ENCODE measurements at places on chromosomes 3 and 15.

GRCh38 chr15:75822685-75823278 is 20.5 kb upstream of the UBE2Q2 start:
- no peak for DNase-seq

- DNase-seq: no peak
Measured at GRCh38 chr3:27471923-27472550, 12.1 kb downstream of the SLC4A7 start.

DNA sequence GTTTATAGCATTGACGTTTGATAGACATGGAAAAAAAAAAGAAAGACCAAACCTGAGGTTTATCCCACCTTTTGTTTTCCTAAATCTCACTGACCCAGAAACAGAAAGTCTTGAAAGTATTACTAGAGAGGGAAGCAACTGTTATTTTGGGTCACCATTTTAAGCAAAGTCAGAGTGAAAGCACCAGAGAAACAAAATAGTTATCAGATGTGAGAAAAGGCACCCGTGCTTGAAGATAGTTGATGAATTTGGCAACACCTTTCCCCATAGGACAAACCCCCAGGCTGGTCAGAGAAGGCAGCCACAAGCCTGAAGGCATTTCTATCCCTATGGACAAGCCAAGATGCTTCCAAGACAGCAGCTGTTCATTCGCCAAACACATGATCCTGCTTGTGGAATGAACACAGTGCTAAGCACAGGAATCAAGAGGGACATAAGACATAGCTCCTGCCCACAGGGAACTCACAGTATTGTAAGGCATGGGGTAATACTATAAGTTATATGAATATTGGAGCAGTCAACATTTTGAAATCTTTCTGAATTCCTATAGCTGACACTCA is 170.9 kb downstream of the ERC2 start:
- DNase-seq: no peak

- DNase-seq: no peak
Measured at GRCh38 chr15:89587955-89588354, 12.7 kb downstream of the TICRR start.

DNA sequence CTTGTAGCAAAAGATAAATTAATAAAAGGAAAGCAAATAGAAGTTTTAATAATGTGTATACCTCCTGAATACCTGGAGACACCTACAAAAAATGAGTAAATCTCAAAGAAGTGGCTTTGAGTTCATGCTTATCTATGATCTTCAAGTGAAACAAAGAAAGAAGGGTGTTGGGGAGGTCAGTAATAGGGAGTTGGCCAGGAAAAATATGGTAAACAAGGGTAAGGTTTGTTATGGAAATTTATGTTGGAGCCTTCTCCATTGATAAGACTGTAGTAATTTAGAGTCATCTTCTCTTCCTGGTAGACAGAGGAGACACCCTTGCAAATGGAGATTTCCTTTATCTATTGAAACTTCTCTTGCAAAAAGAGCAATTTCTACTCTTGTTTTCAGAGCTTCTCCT is 6.6 kb upstream of the CCR8 start:
- DNase-seq: no peak

DNA sequence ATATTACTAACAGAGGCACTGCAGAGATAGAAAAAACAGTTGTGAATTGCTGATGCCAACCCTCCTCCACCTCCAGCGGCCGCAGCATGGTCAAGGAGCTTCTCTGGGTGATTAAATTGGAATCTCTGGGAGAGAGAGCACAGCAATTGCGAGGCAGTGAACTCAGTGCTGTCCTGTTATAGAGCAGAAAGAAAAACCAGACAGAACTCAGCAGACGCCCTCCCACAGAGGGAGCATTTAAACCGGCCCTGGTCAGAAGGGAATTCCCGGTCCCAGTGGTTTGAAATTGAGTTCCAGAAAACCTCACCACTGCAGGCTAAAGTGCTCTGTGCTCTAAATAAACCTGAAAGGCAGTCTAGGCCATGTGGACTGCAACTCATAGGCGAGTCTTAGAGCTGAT is 175.4 kb downstream of the SQOR start:
- no peak for DNase-seq

- no peak for DNase-seq
Measured at GRCh38 chr3:133937756-133938601, 42.3 kb upstream of the RAB6B start.

Data from CD4-positive, alpha-beta T cell treated with Interleukin-1 beta for 1 hour (primary cell).